ENCODE measurements at places on chromosomes 2 and 18.

GRCh38 chr2:141610564-141611175, 520.1 kb downstream of the LRP1B start:
- DNase-seq, result no peak

DNA sequence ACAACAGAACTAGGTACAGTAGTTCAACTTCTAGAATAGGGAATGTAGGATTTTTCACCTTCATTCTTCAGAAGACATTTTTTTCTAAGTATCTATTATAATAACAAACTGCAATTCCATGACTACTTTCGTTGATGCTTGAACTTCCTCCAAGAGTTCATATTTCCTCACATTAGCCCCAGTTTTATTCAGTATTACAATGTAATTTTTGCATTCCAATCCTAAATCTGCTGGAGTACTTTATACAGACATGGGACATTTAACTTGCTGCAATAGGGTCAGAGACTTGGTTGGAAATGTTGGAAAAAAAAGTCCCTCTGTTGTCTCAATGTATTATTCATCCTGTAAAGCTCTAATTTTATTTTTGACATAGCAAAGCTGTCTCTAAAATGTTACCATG, 19.6 kb upstream of the FTCDNL1 start:
- no peak for DNase-seq

DNA sequence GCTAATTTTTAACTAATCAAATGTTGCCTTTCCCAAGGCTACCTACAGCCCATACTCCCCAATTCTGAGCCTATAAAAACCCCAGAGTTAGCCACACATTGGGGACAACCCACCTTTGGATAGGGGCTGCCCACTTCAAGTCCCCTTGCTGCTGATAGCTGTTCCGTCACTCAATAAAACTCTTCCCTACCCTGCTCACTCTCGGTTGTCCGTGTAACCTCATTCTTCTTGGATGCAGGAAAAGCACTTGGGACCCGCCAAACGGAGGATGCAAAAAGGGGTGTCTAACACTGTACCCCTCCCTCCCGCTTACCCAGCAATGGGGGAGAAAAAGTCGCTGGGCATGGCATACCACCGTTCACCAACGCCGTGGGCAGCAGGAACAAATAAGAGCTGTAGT, 12.2 kb downstream of the IWS1 start:
- DNase-seq, result no peak

- DNase-seq, result no peak
These were observed 69.9 kb upstream of the KLF7 start for GRCh38 chr2:207235621-207236020.

DNA sequence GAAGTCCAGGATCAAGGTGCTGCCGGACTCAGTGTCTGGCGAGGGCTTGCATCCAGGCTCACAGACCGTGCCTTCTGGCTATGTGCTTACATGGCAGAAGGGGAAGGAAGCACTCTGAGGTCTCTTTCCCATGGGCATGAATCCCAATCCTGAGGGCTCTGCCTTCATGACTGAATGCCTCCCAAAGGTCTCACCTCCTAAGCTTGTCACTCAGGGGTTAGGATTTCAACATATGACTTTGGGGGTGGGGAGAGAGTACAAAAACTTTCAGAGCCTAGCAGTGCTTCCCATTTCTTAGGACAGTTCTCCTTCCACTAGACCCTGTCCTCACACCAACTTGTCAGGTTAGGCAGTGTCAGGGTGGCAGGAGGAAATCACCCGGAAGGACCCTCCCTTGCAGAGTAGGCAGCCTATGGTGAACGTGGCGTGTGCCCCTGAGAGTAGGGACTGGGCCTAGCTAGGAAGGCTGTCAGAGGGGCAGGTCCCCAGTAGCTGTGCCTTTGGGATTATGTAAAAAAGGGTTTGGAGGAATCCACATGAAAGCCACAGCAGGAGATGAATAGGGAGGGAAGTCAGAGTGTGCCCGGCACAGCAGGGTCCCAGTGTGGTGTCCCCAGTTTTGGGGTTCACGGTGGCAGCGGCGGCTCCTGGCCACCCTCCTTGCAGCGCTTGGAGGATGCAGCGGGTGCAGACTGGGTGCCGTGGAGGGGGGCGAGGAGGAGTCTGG, 233.3 kb downstream of the LDLRAD4 start:
- no peak for DNase-seq

GRCh38 chr2:142140434-142140845, 9.6 kb upstream of the LRP1B start:
- DNase-seq, result peak; percentile 57

GRCh38 chr2:100733391-100734187, 86.3 kb upstream of the NPAS2 start:
- DNase-seq, result peak; percentile 96

GRCh38 chr2:190328573-190329147, 9.0 kb upstream of the HIBCH start:
- peak; percentile 24 for DNase-seq

DNA sequence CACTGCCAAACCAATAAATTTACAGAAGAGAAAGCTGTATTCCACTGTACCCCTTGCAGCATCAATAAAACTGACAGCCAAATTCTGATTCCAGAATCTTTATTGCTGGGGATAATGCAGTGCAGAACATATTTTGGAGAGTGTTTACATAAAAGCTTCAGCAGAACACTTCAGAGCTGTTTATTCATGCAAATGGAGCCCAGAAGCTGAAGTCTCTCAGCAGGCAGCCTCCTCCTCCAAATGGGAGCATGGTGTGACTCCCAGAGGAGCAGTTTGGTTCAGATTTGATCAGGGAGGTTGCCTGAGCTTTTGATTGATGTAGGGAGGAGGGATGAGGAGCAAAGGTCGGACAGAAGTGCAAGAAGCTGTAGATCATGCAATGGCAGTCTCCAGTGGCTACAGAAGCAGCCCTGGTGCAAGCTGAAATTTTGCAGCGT, 22.4 kb downstream of the LHCGR start:
- DNase-seq, result no peak

DNA sequence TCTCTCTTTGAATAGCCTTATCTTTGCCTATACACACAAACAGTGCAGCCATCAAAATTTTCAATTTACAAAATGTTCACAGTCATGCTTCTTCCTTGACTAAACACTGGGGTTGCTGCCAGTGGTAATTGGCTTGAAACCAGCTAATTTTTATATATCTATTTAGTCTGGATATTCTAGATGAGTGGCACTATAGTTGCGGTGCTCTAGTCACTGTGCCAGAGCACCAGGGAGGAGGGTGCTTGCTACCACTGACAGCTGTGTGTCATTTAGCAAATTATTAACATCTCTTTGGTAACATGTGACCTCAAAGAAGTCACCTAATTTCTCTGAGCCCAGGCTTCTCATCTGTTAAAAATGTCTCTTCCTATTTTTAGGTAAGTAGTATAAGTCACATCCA, 130.4 kb downstream of the MEIS1 start:
- DNase-seq, result peak; percentile 56

GRCh38 chr18:210733-211132, 52.4 kb downstream of the USP14 start:
- DNase-seq, result no peak

GRCh38 chr2:47682216-47682749, 100.7 kb upstream of the MSH6 start:
- no peak for DNase-seq

DNA sequence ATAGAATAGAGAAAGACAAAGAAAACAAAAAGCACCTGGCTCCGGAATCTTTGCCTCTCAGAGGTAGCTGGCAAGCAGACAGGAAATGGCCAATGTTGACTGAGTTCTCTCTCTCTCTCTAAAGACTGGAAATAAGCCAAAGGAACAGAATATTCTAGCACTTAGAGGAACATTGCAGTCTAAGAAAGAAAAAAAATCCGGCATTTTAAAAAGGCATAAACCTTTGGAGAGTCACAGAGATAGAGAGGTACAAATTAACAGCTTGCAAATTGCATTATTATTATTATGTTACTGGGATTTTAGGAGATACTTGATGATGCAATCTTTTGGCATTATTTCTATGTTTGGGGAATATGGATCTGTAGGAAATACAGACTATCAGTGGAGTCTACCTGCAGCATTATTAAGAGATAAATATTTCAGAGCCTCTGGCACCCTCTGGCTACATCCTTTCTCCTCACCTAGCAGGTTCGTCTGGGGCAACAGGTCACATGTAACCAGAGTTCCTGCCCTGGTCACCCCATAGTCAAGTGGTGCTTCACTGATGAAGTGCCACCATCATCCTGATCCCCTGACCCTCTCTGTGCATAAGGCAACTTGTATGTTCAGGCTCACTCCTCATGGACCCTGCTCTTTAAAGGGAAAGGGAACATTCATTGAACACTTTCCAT, 318.9 kb upstream of the ACVR2A start:
- DNase-seq, result no peak

DNA sequence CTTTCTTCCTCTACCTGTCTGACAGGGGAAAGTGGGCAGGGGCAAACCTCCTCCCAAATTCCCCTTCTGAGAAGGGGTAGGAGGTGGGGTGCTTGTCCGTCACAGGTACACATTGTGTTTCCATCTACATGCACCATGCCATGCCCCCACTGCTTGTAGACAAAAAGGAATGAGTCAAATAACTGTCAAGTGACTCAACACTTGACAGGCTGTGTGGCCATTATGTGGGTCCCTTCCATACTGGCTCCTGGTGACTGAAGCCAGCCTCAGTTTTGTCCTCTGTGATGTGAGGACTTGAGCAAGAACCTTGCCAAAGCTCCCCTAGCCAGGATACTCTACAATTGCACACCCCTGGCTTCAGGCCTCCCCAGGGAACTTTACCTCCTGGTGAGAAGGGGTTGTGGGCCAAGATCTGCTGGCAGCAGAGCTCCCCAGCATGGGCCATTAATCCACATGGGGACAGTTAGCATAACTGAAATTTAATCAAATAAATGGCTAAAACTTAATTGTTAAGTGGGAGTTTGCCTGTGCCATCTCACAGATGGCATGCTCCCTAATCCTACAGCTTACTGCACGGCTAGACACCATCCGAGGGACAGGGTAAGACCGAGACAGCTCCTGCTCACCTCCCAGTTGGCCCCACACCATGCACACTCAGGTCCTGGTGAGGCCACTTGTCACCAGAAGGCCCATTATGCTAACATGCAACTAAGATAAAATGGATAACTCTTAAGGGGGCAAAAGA, 140.2 kb downstream of the BCL11A start:
- DNase-seq, result no peak
